Caudate nucleus (tissue), 63 donors: ENCODE measurements at places on chromosomes 7 and 10.

- DNase-seq = no peak
These were observed 13.5 kb downstream of the SUN1 start for GRCh38 chr7:845731-846130.

- DNase-seq = no peak
These were observed at the start of gene ABCB4 for GRCh38 chr7:87475359-87476178. Gene ABCB4, minus strand, starts transcription at chr7:87475680. Its CDS starts 215 bp downstream, at chr7:87475465.

- no peak for DNase-seq
These were observed 300.9 kb downstream of the BICC1 start for GRCh38 chr10:58813573-58813972.

GRCh38 chr7:17411922-17412321 is 113.5 kb downstream of the AHR start:
- no peak for DNase-seq

DNA sequence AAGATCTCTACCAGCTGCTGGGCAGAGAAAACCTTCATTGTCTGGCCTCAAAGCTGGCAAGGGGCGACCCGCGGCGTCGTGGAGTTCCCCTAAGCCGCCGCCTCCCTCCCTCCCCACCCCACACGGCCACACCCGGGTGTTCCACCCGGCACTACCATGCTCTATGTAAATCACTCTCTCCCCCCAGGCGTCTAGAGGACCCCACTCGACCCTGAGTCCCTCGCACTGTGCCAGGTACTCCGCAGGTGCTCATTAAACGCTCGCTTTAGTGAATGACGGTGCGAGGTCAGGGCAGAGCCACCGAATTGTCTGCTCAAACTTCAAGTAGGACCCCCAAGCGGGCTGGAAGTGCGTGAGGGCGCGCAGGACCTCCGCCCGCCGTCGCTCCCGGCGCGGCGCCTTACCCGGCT is 628 bp downstream of the PARP12 start:
- no peak for DNase-seq

DNA sequence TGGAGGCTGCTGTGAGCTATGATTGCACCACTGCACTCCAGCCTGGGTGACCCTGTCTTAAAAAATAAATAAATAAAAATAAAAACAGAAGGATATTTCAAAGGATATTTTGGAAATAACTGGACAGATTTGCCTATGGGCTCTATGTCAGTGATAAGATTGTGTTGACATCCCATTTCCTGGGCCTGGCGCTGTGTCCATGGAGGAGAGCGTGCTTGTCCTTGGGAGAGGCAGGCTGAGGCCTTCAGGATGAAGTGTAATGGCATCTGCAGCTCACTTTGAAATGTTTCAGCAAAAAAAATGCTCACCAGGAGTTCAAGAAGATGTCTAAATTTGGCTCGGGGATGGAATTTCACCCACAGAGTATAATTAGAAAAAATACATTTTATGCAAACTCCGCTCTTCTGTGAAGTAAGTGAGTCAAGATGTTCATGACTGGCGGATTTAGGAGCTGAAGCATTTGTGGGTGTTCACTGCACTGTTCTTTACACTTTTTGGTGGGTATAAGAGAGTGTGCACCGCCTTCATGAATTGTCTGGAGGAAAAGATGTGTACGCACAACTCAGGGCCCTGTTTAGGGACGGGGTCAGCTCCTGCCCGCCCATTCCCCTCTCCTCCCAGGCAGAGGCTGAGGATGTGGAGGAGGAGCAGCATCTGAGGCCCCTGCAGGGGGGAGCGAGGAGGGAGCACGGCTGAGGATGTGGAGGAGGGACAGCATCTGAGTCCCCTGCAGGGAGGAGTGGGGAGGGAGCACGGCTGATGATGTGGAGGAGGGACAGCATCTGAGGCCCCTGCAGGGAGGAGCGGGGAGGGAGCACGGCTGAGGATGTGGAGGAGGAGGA is 18.5 kb upstream of the FOXL3 start:
- DNase-seq = no peak

DNA sequence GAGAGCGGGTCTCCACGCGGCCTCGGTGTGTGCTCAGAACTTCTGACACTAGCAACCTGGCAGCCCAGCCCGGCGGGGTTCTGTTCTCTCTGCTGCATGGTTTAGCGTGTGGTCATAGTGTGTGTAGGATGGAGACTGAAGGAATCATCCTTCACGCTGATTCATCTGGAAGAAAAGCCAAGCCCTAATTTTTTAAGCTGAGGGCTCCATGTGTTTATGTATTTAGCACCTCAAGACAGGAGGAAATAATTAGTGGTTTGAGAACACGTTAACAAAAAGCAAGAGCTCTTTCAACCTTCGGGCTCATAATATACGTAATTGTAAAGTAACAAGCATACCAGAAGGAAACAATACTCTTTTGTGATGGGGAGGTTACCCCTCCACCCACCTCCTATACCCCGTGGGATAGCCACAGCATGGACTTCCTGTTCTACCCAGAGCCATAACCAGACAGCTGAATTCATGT is 504.6 kb upstream of the MKI67 start:
- DNase-seq = no peak
